ENCODE measurements at places on chromosomes 5 and 9.
A peak's percentile ranks its signal among the peaks of the same experiment; 100 is the strongest.

- DNase-seq = no peak
These were observed 77.8 kb downstream of the AOPEP start for GRCh38 chr9:94804316-94804715.

DNA sequence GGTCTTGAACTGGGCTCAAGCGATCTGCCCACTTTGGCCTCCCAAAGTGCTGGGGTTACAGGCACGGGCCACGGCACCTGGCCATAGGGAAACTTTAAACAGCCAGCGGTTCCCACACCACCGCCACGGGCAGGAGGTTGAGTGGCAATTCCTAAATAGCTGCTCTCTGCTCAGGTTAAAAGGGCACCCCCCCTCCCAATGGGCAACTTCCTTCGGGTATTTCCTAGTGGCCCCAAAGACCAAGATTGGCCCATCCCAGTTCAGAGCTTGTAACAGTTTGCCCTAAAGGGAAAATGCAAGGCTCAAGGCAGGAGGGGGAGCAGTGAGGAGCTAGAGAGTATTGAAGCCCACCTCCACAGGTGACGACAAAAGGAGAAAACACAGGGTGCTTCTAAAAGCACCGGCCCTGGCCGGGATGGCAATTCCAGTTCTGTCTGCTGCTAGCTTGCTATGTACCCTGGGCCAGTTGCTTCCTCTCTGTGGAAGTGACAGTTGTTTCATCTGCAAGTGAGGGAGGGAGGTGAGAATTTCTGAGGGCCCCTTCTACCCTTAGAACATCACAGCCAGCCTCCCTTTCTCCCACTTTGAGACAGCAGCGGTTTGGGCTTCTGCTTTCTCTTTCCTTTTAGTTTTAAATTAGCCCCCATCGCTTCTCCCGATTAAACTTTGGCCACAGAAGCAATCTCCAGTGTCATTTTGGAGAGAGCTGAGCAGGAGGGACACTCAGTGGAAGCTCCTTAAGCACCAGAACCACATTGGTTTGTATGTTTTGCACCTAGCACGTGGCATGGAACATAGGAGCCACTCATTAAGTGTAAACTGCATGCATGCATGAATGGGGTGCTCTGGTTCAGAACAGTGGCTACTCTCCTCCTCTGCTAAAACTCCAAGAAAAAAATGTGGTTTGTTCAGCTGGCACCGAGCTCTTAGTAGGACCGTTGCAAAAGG, 17.3 kb upstream of the TNIP1 start:
- no peak for DNase-seq

- DNase-seq = no peak
These were observed 54.9 kb downstream of the RAD23B start for GRCh38 chr9:107337676-107338590.

DNA sequence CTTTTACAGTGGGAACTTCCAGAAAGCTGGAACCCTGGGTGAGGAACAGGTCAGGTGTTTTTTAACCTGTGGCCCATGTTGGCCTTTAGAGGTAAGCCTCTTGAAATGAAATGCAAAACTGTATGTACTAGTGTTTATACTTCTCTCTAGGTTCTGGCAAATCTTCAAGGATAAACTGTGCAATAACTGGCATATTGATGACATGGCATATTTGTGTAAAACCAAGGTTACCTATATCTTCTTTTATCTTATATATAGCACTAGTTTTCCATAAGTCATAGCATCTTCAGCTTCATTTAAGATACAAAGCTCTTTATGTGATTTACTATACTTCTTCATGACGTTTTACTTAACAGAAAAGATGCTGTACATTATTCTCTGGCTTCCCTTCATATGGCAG, 7.4 kb upstream of the IARS1 start:
- no peak for DNase-seq

DNA sequence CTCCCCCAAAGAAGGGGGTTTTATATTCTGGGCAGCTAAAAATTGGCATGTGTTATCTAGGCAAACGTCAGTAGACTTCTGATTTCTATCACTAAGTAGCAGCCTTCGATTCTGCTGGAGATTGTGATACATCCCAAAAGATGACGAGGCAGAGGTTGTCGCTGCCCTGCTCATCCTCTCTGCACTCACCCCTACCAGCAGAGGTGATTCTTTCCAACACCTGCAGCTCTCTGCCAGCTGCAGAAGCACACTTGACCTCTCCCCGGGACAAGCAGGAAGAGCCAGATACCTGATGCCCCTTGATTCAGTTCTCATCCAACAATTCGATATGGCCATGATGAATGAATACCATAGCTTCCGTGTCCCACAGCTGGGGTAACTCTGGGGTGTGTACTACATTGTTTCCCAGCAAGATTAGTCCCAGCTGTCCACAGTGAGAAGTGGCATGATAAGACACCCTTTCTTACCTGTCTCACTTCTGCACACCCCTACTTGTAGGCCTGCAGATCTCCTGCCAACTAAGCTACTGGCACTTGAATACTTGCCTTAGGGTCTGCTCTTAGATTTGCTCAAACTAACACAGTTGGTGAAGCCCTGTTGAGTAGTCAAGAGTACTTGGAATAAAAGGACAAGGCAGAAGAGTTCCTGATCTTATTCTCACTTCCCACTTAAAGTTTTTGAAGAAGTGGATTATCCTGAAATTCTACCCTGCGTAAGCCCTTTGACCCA, 37.6 kb upstream of the SMAD5 start:
- DNase-seq = no peak

GRCh38 chr9:109883623-109884022, 103.6 kb downstream of the PALM2AKAP2 start:
- DNase-seq = no peak

GRCh38 chr5:139710319-139711066, 62.3 kb downstream of the CXXC5 start:
- DNase-seq = peak; percentile 59
